ENCODE measurements at places on chromosomes 4 and X.
A peak's percentile ranks its signal among the peaks of the same experiment; 100 is the strongest.

DNA sequence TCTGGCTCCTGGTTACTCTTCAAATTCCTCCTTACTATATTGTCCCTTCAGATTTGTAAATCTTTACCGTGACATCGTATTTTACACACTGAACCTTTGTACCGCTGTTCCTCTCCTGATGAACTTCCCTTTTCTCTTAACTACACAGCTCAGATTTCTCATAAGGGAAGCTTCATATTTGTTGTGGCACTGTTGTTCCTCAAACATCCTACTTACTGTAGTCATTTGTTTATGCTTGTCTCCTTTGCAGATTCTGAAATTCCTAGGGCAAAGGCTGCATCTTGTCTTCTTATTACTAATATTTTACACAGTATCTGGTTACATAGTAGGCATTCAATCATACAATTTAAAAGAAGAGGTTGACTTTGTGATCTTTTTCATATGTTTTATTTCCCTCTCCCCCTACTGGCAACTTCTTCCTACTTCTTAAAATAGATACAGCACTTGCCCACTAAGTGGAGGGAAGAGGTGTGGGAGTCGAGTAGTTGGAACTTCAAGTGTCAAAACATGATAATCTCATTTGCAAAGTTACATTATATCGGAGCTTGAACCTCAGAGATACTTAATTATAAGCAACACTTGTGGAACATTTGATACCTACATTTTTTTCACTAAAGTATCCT lies 50.0 kb downstream of the TET2 start:
- DNase-seq, result no peak

DNA sequence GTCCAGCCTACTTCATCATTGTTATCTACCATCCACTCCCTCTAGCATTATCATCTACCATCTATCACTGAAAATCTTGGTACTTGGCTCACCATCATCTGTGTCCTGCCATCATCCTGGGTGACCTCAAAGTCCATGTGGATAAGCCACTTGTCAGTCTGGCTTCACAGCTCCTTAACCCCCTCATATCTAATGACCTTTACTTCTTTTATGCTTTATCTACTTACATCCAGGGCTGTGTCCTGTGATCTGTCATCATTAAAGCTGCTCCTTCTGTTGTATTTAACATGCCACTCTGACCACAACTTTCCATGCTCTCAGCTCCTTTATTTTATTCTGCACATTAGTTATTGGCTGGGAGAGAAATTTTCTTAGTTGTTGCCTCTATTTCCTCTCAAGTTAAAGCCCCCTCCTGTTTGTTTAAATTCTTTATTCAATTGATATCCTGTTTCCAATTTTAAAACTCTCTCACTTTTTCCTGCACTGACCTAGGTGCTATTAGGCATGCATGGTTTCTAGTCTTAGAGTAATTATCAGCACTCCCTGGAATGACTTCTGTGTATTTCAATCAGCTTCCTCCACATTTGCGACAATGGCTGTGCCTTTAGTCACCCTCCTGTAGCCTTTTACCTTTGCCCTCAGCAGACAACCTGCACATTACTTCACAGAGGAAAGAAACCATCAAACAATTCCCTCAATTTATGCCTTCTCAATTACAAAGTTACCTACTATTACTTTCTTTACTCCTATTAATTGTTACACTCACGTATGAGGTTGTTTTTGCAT lies 8.1 kb upstream of the FABP2 start:
- no peak for DNase-seq

- DNase-seq, result no peak
Observed at GRCh38 chr4:6242271-6243029, 27.2 kb upstream of the WFS1 start.

GRCh38 chrX:153342762-153343558 lies 9.0 kb downstream of the ZNF275 start:
- no peak for DNase-seq

DNA sequence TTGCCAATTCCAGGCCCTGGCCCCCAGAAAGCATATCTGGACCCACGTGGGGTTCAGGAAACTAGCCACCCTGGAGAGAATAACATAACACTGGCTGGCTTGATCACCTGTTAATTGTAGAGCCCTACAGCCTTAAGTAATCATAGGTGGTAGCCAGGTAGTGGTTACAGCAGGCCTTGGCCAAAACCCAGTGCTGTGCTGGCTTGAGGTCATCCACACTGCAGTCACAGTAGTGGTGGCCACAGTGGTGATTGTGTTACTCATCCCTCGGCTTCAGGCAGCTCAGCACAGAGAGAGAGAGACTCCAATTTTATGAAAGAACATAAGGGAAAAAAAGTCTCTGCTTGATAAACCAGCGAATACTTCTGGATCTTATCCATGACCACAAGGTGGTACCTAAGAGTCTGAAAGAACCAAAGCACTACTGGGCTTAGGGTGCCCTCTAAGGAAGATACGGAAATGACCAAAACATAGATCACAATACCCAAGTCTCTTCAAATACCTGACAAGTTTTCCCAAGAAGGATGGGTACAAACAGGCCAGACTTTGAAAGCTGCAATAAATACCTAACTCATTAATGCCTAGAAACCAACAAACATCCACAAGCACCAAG lies 46.6 kb upstream of the CDX4 start:
- no peak for DNase-seq

DNA sequence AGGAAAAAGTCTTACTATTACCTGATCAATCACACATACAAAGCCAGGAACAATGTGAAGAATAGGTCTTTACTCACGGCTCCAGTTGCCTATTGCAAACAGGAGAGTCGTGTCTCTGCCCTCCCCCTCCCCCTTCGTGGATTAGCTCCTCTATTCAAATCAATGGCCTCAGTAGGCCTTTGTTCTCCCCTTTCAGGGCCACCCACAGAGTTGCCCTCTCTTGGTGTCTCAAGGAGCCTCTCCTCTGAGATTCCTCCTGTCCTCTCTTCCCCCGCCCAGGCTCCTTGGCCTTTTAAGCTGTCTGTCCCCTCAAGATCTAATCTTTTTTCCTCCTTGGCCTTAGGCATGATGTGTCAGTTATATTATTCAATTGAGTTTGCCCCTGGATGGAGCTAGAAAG lies 107.2 kb upstream of the NALF2 start:
- no peak for DNase-seq

DNA sequence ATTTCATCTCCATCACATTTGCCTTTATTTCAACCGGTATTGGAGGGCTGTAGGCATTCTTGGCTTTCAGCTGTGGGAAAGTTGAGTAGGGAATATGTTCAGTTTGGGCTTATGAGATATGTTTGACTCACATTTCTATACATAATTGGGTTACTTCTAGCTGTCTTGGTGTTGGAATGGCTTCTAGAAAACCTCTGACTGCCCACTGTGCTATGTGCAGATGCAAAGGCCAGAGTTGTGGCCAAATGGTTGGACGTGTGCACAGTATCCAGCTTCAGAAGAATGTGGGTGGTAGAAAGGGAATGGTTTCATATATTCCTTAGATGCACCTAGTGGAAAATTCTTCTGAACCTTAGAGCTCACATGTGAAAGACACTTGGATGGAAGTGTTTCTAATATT lies 92.6 kb upstream of the H2AZ1 start:
- DNase-seq, result no peak

GRCh38 chrX:139566981-139567380 lies 36.4 kb downstream of the F9 start:
- no peak for DNase-seq

GRCh38 chr4:150211016-150211415 lies 132.8 kb downstream of the DCLK2 start:
- DNase-seq, result no peak

DNA sequence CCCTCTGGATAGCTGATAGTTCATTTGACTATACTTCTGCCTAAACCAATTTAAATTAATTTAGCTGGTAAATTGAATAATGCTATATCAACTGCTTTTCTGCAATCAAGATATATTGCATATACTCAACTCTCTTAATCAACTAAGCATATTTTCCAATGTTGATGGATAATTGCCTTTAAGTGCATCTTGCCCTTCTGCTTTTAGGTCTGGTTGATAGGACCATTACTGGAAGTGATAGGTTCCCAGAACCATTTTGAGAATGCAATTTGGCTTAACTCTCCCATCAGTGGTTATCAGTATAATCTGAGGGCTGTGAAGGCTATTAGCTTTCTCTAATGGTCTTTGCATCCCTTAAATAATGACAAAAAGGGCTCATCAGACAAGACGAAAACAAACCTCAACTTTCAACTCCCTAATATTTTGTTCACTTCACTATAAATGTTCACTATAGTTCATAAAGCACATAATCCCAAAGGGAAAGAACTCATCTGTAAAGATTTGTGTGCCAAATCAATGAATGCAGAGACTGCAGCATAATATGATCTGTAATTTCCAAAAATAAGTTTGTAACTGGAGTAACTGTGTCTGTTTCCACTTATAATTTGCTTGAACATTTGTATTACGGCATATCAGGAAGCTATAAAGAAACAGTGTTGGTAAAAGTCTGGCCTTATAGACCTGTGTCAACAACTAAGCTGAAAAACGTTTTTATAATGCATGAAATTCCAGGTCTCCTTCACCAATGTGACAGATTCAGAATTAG lies 273.6 kb downstream of the FBXO8 start:
- no peak for DNase-seq

GRCh38 chr4:6665320-6665654 lies 24.8 kb downstream of the MRFAP1 start:
- no peak for DNase-seq

DNA sequence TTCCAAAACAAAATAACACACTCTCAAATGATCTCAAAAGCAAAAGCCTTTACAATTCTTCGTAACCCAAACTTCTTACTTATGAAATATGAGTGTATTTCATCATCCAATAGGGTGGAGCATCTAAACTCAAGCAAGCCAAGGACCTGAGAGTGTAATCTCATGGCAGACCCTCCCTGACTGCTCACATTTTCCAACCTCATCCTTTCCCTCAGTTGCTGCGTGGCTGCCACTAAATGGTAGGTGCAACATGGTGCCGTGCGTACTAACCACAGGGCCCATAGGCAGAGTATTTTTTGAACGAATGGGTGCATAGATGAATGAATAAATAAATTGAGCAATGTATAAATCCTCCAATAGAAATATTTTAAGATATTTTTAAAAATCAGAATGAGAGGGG lies 45.4 kb downstream of the TTC29 start:
- no peak for DNase-seq

DNA sequence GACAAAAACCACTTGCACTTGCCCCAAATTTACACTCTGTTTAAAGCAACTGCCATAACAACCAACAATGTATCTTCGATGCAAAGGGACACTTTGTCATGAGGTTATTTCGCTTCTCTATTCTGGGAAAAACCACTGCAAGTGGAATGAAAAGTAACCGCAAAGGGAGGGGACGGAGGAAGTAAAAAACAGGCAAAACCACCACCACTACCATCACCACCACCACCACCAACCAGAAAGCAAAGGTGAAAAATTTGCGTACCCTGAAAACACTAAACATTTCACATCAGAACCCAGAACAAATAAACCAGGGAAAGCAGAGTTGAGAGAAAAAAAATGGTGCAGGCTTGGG lies 1.2 kb upstream of the N4BP2 start:
- DNase-seq, result no peak

- DNase-seq, result no peak
Observed at GRCh38 chr4:167359711-167360110, 125.4 kb upstream of the SPOCK3 start.

GRCh38 chr4:76147454-76148141 lies 599 bp downstream of the NUP54 start:
- peak; percentile 1 for DNase-seq

GRCh38 chr4:25030277-25031076 lies at the start of gene LGI2:
Gene LGI2, minus strand, starts transcription at chr4:25030946. Its CDS starts 253 bp downstream, at chr4:25030693.
- DNase-seq, result no peak

- no peak for DNase-seq
Observed at GRCh38 chr4:113411496-113411938, 350.0 kb downstream of the CAMK2D start.

DNA sequence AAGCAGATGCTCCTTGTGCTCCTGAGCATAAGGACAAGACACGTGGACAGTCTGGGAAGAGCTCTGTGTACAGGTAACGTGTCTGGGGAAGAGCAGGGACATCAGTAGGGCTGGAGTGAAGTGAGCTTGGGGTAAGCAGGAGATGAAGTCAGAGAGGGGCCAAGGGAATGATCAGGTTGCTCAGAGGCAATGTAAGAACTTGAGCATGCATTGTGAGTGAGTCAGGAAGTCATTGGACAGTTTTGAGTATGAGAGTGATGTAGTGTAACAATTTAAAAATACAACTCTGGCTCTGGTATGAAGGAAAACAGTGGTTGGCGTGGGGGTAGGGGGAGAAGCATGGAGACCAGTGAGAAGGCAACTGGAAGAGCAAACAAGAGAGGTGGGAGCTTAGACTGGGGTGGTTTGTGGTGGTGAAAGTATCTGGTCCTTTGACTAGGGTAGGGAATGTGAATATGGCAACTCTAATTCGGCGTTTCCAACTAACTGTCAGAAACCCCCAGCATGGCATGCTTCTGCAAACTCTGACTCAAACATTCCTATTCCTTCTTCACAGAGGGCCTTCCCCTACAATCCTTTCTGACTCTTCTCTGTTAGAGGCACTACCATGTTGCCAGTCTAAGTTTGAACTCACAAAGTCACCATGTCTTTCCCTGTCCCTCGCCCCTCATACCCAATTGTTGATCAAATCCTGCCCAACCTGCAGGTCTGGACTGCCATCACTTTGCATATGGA lies 57.2 kb downstream of the STBD1 start:
- no peak for DNase-seq

DNA sequence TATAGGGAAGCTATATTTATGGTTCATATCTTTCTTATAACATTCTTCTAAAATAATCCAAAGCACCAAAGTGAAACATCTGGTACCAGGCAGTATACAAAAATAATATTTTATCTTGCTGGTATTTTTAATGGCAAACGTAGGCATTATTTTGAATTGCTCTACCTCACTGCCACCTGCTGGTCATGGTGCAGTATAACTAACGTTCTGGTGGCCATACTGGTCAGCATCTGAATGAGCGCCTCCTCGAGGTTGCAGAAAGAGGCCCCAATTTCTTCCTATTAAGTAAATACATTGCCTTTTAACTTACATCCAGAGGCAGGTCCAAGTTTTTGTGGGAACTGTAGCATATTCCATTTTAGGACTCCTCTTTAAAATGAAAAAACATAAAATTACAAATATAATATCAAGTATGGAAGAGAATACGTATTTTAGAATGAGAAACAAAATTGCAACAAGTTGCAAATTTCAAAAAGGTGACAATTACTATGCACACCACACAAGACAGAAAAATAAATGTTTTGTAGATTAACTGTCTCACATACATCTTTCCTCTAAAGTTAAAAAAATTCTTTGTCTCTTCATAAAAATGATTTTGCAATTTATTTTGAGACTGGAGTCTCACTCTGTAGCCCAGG lies 22.9 kb upstream of the CWH43 start:
- peak; percentile 78 for DNase-seq

- no peak for DNase-seq
Observed at GRCh38 chr4:70280567-70280966, 38.2 kb downstream of the CSN3 start.

Data from CD4-positive, alpha-beta T cell treated with Interleukin-6 at 100 ng/mL for 8 hours (primary cell).